ENCODE measurements at places on chromosomes 11 and 22.

DNA sequence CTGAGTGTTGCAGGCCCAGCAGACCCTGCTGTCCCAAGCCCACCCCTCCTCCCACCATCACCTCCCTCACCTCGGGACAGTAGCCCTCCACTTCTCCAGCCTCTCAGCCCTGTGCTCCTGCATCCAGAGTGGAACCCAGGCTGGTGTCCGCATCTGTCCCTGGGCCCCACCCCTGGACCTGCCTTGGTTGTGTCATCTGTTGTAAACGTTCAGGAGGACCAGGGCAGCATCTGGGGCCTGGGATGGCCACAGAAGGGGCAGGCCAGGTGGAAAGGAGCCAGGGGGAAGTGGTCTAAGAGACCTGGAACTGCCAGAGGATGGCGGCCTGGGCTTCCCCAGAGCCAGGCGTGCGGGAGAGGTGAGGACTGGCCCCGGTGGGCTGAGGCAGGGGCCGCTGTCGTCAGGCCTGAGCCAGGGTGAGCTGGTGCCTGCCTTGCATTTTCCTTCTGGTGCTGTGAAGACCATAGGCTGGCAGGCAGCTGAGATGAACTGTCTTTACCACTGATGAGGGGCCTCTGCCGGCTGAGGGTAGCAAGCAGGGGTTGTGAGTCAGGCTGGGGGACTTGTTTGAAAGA, 26.1 kb upstream of the MGAT3 start:
- no peak for DNase-seq

DNA sequence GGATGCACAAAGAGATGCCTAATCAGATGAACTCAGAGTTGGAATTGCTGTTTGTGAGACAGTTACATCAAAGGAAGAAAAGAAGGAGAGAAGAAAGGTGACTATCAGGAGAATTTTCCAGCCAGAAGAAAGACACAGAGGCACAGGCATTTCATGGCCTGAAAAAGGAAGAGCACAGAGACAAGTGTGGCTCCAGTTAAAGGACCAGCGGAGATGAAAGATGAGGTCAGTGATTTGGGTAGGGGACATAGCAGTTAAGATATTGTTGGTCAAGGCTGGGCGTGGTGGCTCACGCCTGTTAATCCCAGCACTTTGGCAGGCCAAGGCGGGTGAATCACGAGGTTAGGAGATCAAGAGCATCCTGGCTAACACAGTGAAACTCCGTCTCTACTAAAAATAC, 3.4 kb upstream of the ZNF280A start:
- DNase-seq: no peak

DNA sequence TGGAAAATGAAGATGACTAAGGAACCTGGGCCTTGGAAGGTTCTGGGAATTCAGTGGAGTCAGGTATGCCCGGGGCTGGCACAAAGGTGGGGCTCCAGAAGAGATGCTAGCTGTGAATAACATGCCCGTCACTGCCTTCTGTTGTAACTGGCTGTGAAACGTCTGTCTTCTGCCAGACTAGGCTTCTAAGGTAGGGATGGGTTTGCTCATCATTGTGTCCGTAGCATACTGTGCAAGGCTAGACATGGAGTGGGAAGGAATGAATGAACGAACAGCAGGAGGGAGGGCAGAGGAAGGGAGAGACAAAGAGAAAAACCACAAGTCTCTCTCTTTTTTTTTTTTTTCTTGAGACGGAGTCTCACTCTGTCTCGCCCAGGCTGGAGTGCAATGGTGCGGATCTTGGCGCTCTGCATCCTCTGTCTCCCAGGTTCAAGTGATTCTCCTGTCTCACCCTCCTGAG, 327.4 kb downstream of the MN1 start:
- DNase-seq: no peak

GRCh38 chr11:134349802-134350355, 18.1 kb downstream of the GLB1L2 start:
- DNase-seq: no peak

- DNase-seq: no peak
Measured at GRCh38 chr11:8011981-8012444, 24.9 kb downstream of the EIF3F start.

DNA sequence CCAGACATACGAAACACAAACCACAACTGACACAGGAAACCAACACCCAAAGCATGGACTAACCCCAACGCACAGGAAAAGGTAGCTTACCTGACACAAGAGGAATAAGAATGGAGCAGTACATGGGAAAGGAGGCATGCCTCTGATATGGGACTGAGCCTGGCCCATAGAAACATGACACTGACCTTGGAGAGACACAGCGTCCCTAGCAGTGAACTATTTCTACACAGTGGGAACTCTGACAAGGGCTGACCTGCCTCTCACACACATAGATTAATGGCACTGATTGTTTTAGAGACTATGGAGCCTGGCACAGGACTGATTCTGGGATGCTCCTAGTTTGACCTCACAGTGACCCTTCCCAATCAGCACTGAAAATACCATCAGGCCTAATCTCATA, 12.0 kb downstream of the CCKBR start:
- no peak for DNase-seq

GRCh38 chr11:77379253-77379652, 77.8 kb upstream of the GDPD4 start:
- no peak for DNase-seq

DNA sequence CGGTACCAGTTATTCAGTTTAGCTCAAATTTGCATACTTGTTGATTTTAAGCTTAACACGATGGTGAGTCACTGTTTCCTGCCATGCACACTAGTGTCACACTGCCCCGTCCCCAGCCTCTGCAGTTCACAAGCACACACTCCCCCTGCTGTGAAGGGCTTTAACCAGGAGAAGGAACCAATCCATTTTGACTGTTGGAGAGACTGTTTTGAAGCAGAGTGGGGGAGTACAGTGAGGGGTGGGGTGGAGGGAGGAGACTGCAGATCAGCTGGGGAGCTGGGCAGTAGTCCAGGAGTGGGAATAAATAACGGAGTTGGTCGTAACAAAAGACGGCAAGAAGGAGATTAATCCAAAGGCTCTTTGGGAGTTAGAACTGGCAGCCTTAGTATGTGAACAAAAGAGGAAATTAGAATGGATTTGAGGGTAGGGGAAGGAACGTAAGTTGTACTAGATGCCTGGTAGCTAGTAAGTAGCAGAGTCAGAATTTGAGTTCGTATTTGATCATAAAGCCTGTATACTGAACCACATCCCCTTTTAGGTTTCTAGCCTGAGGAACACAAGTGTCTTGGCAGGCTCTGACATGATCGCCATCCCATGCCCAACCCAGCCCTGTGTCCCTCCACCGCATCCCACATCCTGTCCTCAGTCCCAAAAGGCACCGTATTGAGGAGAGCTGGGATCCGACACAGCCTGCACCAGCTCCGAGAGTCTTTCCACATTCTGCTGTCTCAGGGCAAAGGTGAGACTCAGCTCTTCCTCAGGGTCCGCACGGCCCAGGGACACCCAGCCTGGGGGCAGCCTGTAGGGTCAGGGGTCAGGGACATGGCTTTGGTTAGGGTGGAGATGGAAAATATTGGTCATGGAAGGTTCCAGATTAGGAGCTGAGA, 862 bp downstream of the TPP1 start:
- DNase-seq: no peak

GRCh38 chr22:19359554-19360299, 68.2 kb upstream of the CLTCL1 start:
- DNase-seq: no peak

DNA sequence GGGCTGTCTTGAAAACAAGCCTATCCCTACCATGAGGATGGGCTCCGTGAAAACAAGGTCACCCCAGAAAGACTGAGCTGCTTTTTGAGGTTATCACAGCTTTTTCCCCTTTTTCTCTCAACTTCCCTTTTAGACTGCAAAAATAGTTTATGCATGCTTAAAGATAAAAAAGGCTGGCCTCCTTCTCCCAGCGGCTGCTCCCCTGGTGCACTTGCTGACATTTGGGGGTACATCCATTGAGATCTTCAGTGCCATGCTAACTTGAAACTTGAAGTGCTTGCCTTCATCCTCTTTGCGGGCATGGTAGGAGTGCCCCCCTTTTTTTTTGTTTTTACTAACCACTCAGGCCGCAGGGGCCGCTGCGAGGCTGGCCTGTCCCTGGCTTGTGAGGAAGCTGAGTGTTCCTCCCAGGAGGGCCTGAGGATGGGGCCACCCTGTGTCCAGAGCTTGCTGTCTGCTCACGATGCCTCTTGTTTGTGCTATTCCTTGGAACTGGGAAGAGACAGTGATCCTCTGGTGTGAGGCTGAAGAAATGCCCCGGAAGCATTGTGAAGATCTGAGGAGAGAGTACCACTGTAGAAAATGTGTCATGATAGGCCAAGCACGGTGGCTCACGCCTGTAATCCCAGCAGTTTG, 2.2 kb downstream of the TANGO2 start:
- DNase-seq: no peak

DNA sequence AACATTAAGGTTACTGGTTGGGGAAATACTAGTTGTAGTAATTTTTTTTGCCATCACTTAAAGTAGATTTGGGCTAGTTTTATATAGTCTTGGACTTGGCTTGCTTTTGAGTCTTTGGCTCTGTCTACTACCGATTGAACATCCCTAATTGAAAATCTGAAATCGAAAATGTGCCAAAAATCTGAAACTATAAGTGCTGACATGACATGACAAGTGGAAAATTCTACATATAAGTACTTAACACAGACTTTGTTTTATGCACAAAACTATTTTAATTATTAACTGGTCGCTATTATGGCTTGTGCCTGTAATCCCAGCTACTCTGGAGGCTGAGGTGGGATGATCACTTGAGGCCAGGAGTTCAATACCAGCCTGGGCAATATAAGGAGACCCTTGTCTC, 22.5 kb downstream of the RNF169 start:
- DNase-seq: no peak

DNA sequence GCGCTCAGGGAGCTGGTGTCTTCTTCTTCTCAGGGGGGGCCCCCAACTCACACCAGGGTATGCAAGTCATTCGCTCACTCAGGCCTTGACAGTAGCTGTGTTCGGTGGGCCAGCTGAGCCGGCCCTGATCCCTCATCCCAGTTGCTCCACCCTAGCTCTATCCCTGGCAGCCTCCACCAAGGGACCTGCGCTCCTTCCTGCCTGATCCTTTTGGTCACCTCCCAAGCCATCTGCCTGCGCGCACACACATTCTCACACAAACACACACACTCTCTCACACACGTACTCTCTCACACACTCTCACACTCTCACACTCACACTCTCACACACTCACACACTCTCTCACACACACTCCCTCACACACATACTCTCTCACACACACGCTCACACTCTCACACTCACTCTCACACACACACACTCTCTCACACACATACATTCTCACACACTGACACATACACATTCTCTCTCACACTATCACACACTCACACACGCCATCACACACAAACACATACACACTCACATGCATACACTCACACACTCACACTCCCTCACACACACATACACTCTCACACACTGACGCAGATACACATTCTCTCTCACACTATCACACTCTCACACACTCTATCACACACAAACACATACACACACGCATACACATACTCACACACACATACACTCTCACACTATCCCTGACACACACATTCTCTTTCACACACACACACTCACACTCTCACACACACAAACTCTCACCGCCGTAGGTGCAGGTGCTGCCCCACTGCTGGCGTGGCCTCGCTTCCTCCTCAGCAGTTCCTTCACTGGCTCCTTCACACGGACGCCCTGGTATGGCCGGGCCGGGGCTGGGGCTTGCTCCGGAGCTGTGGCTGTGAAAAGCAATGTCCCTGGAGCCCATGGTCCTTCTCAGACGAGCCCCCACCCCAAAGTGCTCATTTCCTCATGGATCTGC, 20.8 kb downstream of the POU2AF1 start:
- no peak for DNase-seq

GRCh38 chr11:107711861-107712755, at the start of gene SLN:
Gene SLN, minus strand, starts transcription at chr11:107712056.
- no peak for DNase-seq

DNA sequence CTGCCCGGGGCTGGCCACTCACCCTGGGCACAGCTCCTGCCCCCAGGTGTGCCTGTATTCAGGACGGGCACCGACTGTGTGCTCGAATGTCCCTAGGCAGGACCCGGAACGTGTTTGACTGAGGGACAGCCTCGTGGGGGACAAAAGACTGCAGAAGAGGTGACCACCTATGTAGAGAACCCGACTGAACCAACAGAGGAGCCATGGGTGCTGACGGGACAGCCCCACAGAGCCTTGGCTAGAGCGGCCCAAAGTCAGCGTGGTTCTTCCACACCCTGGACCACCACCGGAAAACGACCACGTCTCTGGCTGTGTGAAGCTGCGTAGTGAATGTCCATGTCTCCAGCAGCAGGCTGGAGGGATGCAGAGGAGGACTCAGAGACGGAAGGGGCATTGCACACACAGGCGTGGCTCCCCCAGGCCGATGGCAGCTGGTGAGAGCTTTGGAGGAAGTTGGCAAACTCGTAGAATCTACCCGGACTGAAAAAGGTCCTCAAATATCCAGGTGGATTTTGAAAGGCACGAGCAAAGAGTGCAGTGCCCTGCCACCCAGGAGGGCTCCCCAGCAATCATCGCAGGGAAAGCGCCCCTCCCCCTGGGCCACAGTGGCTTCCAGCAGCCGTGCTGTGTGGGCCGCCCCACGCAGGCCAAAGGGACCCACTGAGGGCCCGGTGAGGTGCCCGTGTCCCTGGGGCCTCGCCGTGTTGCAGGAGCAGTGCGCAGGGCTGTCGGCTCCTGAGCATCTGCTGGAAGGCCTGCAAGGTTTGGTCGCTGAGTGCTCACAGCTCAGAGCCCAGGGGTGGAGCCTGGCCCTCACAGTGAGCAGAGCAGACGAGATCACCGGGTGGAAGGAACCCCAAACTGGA, 17.5 kb upstream of the MUC5B start:
- no peak for DNase-seq

DNA sequence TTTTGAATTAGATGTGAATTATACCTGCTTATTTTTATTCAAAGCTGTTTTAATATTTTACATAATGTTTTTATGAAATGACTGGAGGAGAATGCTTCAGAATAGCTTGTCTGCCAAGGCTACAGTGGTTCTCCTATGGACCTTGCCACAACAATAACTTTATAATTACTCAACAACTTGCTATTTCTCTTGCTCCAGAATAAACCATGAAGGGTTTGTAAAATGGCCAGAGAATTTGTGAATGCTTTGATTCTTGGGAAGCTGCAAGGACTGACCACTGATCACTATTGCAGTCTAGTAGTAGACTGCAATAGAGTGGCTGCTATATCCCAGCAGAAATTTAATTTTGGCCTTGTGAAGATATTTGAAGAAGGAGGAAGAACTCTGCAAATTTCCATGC, 199.7 kb downstream of the FAT3 start:
- no peak for DNase-seq

DNA sequence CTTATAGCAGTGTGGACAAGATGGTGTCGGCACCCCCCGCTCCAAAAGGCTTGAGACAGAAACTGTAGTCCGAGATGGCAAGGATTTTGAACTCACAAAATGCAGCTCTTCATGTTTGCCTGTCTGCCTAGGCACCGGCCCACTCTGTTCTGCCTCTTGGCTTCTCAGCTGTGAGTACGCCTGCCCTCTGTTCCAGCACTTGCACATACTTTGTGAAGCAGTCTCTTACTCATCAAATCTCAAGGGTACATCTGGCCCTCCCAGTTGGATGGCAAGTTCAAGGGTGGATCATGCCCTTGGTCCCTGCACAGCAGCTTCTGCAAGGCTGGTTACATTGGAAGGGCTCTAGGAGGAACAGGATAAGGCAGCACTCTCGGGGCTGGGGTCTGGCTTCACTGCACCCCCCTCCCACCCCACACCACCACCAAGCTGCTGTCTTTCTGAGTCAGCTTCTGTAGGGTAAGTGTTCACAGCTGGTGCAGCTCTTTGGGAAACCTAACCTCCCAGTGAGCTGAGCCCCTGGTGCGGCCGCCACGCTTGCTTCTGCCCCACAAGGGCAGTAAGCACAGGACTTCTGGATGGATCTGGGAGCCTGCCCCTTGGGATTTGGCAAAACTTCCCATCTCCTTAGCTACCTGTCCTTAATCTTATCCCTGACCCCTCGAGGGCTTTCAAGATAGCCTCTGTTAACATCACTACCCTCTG, 37.2 kb downstream of the FAM83F start:
- no peak for DNase-seq

All from smooth muscle cell of the brain vasculature (primary cell).